ENCODE measurements at places on chromosomes 16 and 17.
A peak's percentile ranks its signal among the peaks of the same experiment; 100 is the strongest.

DNA sequence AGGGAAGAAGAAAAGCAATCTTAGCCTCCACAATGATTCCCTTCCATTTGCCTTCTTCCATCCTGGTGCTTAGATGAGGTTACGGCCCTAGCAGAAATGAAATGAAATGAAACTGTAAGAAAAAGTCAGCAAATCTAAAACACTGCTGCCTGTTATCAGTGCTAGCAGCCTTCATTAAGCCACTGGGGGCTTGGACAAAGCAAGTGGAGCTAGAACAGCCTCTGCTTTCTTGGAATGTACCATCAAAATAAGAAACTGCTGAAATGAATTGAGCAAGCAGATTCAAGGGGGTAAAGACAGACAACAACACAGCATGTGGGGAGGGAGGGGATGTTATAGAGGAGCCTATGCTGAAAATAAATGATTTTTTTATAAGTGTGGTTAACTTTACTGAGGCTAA lies 5.1 kb downstream of the ANKFN1 start:
- DNase-seq = no peak

GRCh38 chr17:10295728-10296343 lies 77.0 kb downstream of the MYH13 start:
- DNase-seq = peak; percentile 62

DNA sequence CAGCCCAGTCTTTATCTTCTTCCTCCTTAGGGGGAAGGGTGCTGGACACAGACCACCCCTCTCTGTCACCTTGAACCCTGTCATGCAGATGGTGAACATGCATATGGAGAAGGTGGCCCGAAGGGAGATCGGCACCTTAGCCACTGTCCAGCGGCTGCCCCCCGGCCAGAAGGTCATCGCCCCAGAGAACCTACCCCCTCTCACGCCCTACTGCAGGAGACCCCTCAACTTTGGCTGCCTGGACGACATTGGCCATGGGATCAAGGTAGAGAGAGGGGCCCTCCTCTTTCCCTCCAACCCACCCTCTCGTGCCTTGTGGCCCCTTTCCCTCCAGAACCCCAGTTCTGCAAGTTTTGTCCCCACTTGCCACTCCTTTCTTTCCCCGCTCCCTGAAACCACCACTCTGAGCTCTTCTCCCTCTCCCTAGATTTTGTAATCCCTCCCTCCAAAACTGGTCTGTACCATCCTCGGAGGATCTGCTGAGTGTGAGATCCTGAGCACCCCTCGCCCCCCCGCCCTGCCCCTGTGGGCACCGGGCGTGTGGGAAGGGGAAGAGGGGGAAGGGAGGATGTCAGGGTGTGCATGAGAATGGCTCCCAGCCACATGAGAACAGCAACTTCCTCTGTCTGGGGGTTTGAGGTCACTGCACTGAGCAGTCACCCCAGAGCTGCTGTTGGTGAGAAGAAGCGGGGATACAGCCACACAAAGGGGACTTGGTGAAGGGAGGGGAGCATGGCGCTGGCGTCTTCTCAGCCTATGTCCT lies 7.3 kb downstream of the ABI3 start:
- no peak for DNase-seq

GRCh38 chr17:77228241-77228752 lies 87.5 kb downstream of the SEC14L1 start:
- no peak for DNase-seq

GRCh38 chr17:17001874-17002520 lies 30.1 kb upstream of the TNFRSF13B start:
- peak; percentile 66 for DNase-seq

DNA sequence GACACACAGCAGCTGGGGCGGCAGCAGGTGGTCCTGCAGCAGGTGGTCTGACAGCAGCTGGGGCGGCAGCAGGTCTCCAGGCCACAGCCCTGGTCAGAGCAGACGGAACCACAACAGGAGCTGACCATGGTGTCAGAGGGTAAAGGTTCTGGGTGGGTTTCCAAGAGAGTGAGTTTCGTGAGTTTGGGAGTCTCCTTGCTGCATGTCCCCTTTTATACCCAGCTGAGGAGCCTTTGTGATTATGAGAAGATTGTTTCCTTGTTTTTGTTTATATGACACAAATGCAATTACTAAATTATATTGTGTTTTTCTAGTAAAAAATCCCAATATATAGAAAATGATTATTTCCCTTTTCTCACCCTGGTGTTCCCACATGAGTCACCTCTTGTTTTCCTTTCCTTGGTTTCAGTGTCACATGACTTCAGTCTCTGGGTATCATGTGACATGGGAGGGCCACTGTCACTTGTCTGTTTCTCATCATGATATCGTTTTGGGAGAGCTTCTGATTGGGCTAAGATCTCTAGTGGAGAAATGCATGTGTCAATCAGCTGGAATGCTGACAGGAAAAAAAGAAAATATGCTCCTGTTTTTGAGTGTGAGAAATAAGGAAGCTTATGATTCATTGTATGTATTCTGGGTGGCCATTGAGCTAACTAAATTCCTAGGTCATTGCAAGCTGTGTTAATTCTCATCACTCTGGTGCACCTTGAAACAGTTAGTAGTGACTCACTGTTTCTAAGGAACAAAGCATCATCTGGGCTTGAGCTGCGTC lies at the start of gene KRTAP4-6:
TSS of gene KRTAP4-6 (minus strand) at position 185 of the 772 bp plus-strand sequence. CDS start at position 128, 57 bp downstream.
- DNase-seq = peak; percentile 93

- DNase-seq = peak; percentile 46
These were observed 159.0 kb downstream of the RAB11FIP4 start for GRCh38 chr17:31550389-31551056.

DNA sequence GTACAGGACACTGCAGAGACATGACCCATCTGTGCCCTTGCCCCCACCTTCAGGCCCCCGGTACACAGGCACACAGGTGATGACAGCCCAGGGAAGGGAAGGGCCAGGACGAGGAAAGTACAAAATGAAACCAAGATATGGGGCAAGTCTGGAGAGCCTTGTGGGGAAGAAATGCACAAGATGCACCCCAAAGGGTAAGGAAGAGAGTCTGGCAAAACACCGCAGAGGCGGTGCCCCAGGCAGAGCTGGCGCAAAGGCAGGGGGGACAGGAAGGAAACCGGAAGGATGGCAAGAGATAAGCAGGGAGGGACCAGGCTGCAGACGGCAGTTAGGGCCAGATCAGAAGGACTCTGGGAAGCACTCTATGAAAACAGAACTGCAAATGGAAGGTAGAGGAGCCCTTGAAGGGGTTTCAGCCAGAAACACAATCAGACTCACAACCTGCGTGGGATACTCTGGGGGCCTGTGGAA lies 81.4 kb downstream of the SLC39A11 start:
- no peak for DNase-seq

DNA sequence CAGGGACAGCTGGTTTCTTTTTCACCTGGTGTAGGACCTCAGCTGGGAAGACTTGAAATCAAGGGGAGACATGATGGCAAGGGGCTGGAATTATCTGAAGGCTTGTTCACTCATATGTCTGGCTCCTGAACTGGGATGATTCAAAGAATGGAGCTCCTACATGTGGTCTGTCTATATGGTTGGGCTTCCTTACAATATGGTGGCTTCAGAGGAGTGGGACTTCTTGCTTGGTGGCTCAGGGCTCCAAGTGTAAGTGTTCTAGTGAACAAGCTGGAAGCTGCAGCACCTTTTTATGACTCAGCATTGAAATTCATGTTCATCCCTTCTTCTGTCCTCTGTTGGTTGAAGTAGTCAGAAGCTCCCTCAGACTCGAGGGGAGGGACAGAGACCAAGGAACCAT lies 127.9 kb downstream of the MSI2 start:
- no peak for DNase-seq

- DNase-seq = peak; percentile 62
These were observed 20.4 kb upstream of the PHB1 start for GRCh38 chr17:49434821-49435670.

- DNase-seq = peak; percentile 25
These were observed 54.9 kb downstream of the SDR42E1 start for GRCh38 chr16:81956213-81956948.

DNA sequence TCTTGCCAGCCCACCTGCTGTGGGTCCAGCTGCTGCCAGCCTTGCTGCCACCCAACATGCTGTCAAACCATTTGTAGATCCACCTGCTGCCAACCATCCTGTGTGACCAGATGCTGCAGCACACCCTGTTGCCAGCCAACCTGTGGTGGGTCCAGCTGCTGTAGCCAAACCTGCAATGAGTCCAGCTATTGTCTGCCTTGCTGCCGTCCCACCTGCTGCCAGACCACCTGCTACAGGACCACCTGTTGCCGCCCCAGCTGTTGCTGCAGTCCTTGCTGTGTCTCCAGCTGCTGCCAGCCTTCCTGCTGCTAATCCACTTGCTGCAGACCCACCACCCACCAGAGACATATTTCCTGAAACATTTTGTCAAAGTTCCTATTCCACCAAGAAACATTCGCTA lies 641 bp downstream of the KRTAP9-1 start:
- DNase-seq = no peak

GRCh38 chr17:77036136-77036840 lies 104.5 kb upstream of the SEC14L1 start:
- DNase-seq = no peak

DNA sequence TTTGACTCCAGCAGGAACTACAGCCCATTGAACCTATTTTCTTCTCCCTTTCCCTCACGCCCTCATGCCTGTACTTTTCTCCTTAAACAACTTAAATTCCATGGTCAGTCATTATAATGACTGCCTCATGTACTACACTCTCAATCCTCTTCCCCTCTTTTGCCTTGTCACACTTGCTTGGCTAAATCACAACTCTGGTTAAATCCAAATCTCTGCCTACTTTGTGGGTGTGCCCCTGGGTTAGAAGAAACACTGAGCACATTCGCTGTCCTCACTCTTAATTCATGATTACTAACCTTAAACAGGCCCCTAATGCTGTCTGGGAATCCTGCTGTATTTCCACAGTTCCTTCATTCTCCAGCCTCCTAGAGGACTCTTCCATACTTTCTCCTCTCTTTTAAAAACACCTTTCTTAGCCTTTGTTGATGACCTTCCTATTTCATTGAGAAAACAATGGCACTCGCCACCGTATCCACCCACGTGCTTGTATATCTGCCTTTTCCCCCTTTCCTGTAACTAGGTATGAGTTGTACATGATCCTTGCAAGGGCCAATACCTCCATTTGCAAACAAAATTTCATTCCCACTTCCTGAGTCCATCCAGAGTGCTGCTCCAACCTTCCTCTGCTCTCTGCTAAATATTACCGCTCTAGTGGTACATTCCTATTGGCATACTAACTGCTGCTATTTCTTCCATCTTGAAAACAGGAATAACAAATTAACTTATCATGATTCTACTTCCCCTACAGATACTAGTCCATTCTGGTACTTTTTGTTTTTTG lies 28.9 kb downstream of the ZNRF1 start:
- peak; percentile 50 for DNase-seq

DNA sequence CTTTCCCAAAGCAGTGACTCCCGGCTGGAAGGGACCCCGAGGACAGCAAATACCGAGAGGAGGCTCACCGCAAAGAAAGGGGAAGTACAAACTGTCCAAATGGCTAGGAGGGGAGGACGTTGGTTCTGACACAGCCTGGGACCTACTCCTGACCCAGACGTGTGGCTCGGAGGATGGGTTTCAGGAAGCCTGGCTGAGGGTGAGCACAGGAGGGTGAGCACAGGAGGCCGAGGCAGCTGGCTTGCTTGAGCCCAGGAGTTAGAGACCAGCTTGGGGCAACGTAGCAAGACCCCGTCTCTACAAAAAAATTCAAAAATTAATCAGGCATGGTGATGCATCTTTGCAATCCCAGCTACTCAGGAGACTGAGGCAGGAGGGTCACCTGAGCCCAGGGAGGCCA lies 83.2 kb downstream of the C16orf78 start:
- no peak for DNase-seq

DNA sequence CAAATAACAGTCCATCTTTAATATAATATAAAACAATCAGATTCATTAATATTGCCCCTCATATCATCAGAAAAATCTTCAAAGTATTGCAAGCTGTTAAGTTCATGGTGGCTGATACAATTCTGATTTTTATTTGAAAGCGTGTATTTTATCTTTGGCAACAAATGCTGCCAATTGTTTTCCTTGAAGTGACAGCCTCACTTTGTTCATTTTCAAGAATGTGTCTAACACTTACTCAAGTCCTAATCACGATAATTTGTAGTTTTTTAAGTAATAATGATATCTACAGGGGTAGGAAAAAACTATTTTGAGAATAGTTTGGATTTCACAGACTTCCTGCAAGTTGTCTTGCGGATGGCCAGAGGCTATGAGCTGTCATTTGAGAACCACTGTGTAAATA lies 75.8 kb downstream of the HS3ST3B1 start:
- no peak for DNase-seq

- DNase-seq = no peak
These were observed 14.9 kb downstream of the SARM1 start for GRCh38 chr17:28386391-28386790.

- no peak for DNase-seq
These were observed 930.4 kb upstream of the CDH8 start for GRCh38 chr16:62966626-62967025.

GRCh38 chr17:11369575-11369974 lies 128.6 kb downstream of the SHISA6 start:
- DNase-seq = no peak

GRCh38 chr16:15847611-15848175 lies 9.1 kb downstream of the MYH11 start:
- peak; percentile 43 for DNase-seq

DNA sequence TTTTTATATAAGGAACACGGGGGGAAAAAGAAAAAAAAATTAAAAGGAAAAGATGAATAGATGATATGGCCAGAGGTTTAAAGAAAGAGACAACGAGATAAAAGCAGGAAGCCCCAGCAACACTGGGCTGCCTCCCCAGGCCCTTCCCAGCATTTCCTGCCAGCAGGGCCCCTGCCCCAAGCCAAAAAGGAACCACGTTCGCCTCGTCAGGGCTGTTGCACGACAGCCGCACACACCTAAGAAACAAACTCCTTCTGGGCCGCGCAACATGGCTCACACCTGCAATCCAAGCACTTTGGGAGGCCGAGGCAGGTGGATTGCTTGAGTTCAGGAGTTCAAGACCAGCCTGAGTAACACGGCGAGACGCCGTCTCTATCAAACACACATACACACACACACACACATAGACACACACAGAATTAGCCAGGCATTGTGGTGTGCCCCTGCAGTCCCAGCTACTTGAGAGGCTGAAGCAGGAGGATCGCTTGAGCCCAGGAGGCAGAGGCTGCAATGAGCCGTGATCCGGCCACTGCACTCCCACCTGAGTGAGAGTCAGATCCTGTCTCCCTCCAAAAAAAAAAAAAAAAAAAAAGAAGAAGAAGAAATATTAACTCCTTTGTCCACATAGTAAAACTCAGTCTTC lies 83.0 kb downstream of the ANKRD11 start:
- no peak for DNase-seq

DNA sequence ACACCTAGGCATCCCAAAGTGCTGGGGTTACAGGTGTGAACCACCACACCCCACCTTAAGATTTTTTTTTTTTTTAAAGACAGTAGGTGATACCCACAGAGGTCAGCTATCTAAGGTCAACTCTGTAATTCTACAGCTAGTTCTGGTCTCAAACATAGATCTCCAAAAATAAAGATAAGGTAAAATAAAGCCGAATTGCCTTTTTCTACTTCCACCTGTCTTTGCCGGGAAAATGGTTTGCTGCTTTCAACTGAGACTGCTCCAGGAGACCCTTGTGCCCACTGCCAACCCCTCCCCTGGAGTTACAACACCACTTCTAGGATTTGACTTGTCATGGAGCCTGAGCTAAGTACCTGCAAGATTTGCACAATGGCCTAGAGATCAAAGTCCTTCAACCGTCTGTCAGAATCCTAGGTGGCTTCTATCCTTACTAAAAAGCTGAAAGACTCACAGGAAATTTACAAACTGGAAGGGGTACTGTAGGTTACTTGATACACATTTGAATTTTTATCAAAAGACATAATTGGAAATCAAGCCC lies 4.7 kb upstream of the CNOT1 start:
- DNase-seq = no peak

GRCh38 chr16:69239851-69240250 lies 52.9 kb downstream of the SNTB2 start:
- DNase-seq = no peak

Data from EH (cell line).